ENCODE measurements at places on chromosomes 11 and 22.

DNA sequence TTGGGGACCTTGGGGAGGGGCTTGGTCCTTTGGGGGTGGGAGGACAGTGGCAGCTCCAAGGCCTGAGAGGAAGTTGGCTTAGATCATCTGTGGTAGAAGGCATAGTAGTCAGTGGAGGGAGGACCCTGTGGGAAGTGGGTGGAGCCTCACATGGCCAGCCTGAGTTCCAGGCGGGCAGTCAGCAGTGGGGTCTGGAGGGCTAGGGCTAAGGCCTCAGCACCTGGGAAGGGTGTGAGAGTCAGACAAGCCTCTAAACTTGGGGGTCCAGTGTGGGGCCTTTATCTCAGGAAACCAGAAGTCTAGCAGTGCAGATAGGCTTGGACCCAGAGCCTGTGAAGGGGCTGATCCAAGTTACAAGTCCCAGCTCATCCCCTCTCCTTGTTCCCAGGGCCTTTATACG, 4.0 kb downstream of the NLRX1 start:
- no peak for DNase-seq

DNA sequence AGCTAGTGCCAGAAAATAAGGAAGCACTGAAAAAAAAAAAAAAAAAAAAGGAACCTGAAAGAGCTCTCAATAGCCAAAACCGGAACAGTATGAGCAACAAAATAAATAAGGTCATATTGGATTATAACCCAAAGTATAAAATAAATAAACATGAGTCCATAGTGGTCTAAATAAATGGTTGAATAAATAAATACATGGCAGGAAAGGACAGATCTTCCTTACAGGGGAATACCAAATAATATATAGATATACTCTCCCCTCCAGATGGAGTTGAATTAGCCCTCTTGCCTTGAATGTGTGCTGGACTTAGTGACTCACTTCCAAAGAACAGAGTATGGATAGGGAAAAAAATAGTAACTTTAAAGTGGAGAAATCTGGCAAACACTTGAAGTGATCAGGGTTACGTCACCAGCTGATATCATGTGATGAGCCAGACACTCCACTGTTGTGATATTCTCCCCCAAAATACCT, 14.3 kb upstream of the ARRB1 start:
- DNase-seq, result peak; percentile 51

DNA sequence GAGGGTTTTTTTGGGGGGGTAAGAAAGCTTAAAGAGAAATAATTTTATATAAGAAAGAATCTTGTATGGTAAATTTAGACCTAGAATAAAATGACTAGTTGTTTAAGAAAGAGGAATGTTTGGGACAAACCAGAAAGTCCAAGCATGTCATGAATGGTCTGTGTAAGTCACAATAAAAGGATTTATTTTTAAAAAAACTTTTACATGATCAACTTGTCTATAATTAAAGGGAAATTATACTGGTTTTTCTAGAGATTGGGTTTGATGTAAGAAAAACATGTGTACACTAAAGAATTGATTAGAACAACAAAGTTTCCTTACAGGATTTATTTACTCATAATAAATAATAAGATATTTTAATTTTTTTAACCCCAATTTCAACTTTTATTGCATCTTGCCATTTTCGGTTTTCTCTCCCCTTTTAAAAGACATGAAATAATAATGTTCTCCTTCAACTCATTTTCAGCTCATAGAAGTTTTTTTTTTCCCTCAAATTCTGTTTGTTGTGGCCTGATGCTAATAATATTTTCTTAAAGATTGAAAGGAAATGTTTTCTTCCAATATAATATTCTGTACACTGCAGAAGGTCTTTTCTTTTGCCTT, 35.4 kb upstream of the INCENP start:
- no peak for DNase-seq

- DNase-seq, result peak; percentile 29
Observed at GRCh38 chr11:43419460-43419859, 60.7 kb downstream of the TTC17 start.

DNA sequence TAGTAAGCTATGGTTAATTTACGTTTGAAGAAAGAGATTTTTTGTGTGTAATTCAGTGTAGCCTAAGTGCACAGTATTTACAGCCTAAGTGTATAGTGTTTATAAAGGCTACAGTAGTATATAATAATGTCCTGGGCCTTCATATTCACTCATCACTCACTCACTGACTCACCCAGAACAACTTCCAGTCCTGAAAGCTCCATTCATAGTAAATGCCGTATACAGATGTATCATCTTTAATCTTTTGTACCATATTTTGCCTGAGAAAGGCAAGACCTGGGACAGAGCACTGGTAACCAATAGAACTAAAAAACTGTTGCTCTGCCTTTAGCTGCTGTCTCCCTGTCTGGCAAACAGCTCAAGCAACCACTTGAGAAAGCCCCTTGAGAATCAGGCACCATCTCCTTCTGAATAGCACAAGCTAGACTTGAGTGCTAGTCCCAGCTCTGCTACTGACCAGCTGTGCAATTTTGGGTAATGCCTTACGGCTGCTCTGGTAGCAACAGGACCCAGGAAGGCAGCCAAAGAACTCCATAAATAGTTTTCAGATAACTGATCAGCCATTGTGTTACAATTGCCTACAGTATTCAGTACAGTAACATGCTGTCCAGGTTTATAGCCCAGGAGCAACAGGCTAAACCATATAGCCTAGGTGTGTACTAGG, 131.3 kb downstream of the KCNC1 start:
- peak; percentile 28 for DNase-seq

GRCh38 chr11:61706452-61707400, 26.5 kb downstream of the DAGLA start:
- no peak for DNase-seq

- DNase-seq, result no peak
Observed at GRCh38 chr11:19651028-19651427, 61.6 kb upstream of the NAV2 start.

DNA sequence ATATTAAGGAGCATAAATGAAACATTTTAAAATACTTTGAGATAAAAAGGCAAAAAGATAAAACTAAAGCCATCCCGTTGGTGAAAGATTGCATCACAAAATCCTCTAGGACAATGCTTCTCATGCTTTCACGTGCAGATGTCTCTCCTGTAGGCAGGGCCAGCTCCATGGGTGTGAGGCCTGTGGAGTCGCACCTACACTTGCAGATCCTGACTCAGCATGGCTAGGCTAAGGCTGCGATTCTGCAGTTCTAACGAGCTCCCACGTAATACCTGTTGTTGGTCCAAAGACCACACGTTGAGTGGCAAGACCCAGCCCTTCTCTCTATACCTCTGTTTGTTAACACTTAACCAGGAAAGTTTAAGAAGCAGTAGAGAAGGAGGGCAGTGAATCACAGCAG, 62.1 kb upstream of the CAPRIN1 start:
- DNase-seq, result no peak

DNA sequence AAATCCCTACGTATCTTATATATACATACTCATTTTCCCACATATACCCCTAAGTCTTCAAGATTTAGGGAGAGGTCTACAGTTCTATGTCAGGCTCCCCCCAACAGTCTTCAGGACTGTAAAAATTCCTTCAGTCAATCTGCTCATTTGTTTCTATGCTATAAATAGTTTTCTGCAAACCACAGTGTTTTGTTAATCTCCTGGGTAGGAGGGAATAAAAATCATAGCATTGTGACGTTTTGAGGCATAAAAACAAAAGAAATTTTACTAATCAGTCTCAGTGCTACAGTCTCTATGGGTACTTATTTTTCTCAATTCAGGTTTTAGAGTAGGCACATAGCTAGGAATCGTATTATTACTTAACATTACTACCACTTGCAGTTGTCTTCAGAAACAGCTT, 552.8 kb upstream of the LRRC4C start:
- no peak for DNase-seq

- peak; percentile 74 for DNase-seq
Observed at GRCh38 chr11:72831521-72832300, 17.5 kb downstream of the ATG16L2 start.

DNA sequence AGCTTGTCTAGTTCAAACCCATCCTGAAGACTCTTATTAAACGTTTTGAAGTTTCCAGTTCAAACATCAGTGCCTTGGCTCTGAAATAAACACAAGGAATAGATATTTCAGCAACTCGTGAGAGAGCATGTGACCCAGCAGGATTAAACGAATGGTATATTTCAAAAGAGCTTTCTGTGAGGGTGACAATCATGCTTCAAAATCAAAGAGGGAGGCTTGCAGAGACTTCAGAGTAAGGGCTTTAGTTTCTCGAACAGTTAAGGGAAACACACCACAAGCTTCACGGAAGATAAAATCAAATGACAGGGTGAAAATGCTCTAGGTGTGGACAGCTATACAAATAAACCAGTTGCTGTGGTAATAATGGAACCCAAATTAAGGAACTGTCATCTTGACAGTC, 1.4 kb downstream of the HPS4 start:
- DNase-seq, result no peak

DNA sequence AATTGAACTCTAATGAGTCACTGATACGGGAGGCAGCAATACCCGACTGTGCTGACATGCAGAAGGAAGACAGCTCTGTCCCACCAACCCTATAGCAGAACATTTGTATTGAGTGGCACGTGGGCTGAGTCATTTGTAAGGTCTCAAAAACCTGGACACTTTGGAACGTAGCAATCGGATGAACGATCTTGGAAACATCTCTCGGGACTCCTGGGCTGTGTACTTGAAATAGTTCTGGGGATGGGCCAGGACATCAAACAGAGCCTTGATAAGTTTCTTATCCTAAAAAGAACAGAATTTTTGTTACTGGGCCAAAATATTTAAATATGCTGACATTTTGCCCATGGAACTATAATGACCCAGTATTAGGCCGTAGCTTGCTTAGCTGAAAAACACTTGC, 17.1 kb upstream of the NRIP3 start:
- DNase-seq, result no peak

DNA sequence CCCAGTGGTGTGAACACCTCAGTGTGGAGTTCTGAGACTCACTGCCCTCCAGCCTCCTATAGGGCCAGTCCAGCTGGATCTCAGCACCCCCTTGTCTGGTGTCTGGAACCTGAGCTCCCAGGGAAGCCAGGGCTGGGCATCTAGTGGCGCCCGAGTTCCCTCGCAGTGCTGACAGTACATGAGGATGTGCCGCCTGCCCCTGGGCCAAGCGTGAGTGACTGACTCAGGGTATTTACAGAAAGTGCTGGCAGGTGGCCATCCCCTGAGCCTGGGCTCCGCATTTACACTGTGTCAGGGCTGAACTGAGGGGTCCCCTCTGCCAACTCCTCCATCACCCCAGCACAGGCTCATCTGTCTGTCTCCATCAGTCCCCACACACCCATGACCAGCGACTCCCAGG, 185.3 kb downstream of the BRD1 start:
- DNase-seq, result no peak

DNA sequence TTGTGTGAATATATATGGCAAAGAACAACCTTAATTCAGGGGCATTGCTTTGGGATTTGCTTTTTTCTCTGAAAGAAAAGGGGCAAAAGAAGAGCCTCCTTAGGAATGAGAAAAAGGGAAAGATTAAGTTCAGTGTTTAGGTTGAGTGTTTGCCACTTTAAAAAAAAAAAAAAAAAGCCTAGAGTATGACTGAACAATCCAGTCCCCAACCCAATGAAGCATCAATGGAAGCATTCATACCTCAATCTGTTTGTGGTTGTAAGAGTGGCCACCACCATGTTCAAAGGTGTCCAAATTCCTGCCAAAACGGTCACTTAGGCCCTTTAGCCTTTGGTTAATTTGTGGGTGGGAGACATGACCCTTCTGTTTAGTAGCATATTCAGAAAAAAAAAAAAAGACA, 260.6 kb downstream of the SOX6 start:
- no peak for DNase-seq

- DNase-seq, result no peak
Observed at GRCh38 chr11:75775056-75775455, 6.5 kb downstream of the DGAT2 start.

GRCh38 chr11:78395597-78395996, 22.0 kb downstream of the GAB2 start:
- DNase-seq, result no peak

DNA sequence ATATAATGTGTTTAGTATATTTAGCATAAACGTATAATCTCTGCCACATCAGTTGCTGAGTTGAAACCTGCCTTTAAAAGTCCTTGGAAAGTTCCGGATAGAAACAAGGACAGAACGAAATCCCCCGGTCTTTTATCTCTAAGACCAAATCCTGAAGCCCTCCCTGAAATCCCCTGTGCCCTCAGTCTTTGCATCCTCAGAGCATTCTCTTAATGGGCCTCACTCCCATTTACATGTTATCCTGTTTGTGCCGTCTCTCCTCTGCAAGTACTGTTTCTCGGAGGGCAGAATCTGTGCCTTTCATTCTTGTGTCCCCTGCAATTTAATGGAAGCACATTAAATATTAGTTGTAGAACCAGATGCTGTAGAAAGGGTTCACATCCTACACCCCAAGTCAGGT, 56.0 kb downstream of the ZNRF3 start:
- no peak for DNase-seq

DNA sequence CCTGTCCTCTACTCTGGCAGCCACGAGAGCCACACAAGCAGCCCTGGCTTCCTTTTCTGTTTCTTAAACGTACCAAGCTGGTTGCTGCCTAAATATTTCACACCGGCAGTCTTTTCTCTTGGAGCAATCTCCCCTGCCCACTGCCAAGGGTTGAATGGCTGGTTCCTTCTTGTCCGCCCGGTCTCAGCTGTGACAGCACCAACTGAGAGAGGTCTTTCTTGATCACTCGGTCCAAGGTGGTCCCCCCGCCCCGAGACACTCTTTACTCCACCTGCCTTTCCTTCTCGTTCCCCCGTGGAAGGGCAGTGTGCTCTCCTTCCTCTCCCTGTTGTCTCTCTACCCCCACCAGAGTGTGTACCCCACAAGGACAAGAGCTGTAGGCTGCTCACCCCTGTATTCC, 33.7 kb upstream of the IGSF9B start:
- no peak for DNase-seq

GRCh38 chr11:66851698-66852465, 5.0 kb upstream of the LRFN4 start:
- DNase-seq, result no peak

All from AG10803 (cell line).